ENCODE measurements at places on chromosomes 5 and 9. TPM values are rescaled to one million over a fixed set of nuclear protein-coding genes. Genes with fewer than 3 reads are reported as not detected.
A peak's percentile ranks its signal among the peaks of the same experiment; 100 is the strongest.

- peak; percentile 86 for DNase-seq
Measured at GRCh38 chr9:136511670-136512592, 29.1 kb upstream of the SEC16A start.

GRCh38 chr9:13956107-13956506 lies 357.8 kb downstream of the NFIB start:
- no peak for DNase-seq

DNA sequence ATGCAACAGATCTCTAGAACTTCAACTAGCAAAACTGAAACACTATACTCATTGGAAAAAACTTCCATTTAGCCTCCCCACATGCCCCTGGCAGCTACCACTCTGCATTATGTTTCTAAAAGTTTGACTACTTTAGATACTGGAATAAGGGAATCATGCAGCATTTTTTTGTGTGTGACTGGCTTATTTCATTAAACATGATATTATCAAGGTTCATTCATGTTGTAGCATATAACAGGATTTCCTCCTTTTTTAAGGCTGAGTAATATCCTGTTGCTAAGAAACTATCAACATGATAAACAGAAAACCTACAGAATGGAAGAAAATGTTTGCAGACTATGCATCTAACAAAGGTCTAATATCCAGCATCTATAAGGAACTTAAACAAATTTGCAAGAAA lies 597.9 kb downstream of the DMRTA1 start:
- no peak for DNase-seq

- no peak for DNase-seq
Measured at GRCh38 chr9:10048994-10049393, 563.8 kb downstream of the PTPRD start.

Gene PNPLA7
- 12.2 TPM for total RNA-seq

Gene PCDHB9
- total RNA-seq = 0.81 TPM

Gene ELP1
- 20.1 TPM for total RNA-seq
